Omental fat pad (tissue), 4 donors: ENCODE measurements at places on chromosomes 6 and 20. TPM values are rescaled to one million over a fixed set of nuclear protein-coding genes. Genes with fewer than 3 reads are reported as not detected.

DNA sequence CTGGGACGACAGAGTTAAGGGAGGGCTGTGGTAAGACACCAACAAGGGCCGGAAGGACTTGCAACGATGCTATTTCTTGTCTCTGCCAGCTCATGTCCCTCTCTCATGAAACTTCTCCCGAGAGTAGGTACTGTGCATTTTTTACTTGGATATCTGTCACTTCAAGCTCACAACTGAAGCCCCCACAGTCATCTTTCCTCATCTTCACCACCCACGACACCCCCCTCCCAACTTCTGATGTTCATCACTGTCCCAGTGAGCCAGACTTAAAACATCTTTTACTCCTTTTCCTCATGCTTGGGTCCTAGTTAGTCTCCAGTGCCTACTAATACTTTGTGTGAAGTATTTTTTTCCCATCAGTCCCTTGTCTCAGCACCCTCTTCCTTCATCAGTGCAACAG lies 34.6 kb upstream of the SRPK1 start:
- DNase-seq: no peak

Gene KIF13A
- total RNA-seq: 44.0 TPM

Gene CTAGE9
- not detected for total RNA-seq

DNA sequence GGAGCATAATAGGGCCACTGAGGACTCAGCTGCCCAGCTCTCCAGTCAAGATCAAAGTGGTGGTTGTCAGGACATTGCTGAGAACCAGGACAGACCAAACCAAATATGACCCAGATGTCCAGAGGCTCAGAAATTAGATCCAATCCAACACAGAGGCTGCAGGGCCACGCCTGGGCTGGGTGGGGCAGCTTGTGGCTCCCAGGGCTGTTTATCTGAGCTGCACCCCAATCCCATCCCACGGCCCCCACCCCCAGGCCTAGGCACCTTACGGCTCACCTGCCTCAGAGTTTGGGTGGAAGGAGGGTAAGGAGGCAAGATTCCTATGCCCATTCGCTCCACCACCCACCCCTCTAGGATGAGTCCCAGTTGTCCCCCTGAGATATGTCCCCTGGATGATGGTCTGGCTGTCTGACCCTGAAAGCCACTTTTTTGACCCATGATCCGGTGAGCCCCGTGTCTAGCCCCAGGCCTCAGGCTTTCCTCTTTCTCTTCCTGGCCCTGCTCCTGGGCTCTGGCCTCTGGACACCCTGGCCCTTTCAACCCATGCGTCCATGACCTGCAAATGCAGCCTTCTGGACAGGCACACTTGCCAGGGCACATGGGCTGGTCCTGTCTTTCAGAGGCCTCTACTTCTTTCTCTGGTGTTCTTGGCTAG lies 40.0 kb downstream of the CPXM1 start:
- DNase-seq: no peak

DNA sequence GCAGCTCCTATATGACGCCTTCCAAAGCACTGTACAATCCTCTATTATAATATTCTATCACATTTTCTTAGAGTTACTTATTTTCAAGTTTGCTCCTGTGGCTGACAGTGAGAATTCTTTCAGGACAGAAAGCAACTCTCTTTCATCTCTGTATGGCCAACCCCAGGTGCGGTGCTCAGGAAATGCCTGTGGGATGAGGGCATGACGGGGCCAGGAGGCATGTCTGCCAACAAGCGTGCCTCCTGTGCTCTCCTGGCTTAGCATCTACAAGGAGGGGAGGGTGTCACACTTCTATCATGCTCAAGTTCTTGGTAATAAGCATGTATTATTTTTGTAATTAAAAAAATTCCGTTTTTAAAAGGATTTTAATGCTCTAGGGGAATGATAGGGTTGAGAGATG lies 11.4 kb downstream of the MRPL14 start:
- no peak for DNase-seq
